ENCODE measurements at places on chromosomes 11 and 22.

DNA sequence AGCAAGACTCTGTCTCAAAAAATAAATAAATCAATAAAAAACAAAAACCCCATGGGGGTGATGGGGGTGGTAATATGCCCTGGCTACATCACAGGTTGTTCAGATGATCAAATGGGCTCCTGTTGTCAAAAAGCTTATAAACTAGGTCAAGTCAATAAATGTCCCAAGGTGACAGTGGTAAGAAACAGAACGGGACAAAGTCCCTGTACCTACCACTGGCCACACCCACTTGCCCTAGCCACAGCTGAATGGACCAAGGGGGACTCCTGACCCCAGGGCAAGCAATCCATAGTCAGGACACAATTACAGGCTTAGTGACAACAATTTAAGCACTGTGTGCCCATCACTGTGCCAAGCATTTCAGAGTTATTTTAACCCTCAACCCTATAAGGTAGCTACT lies 6.0 kb downstream of the NAGA start:
- DNase-seq = no peak

DNA sequence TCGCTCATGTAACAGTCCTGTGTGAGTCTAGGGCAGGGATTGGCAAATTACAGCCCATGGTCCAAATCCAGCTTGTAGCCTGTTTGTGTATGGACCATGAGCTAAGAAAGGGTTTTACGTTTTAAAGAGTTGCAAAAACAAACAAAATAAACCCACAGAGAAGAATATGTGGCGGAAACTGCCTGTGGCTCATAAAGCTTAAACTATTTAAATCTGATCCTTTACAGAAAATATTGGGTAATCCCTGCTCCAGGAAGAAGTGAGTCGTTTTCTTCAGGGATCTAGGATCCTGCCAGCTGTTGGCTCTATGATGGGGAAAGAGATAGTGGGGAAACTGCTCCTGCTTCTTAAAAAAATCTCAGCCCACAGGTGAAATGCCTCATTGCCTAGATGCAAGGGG lies 3.4 kb upstream of the OR6Q1 start:
- no peak for DNase-seq

GRCh38 chr11:65524014-65524740 lies 706 bp upstream of the SCYL1 start:
- DNase-seq = no peak

GRCh38 chr11:17574141-17575091 lies 27.4 kb downstream of the OTOG start:
- no peak for DNase-seq

DNA sequence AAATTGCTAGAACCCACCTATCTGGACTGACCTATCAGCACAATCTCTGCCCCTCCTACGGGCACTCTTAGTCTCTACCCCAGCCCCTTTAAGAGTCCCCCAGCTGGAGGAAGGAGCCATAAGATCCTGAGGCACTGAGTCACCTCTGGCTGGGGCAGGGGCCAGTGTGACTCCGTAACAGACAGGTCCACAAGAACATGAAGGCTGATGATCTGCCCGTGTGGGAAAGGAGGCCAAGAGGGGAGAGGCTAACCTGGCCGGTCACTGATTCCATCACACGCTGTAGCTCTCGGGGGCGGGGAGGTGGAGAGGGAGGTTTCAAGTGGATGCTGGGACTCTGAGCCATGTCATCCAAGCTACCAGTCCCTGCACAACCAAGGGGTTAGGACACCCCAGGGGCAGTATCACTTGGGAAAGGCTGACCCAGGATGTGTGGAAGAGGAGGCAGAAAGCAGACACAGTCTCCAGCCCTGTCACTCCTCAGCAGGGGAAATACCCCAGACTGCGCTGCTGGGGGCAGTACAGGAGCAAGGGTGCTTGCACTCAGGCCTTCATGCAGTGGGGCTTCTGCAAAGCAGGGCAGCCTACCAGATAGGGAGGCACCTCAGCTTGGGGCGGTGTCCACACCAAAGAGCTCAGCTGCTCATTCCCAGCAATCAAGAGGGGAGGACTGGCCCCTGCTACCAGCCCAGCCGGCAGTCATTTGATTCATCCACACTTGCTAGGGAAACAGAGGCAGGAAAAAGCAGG lies 22.3 kb downstream of the ARHGAP1 start:
- no peak for DNase-seq

DNA sequence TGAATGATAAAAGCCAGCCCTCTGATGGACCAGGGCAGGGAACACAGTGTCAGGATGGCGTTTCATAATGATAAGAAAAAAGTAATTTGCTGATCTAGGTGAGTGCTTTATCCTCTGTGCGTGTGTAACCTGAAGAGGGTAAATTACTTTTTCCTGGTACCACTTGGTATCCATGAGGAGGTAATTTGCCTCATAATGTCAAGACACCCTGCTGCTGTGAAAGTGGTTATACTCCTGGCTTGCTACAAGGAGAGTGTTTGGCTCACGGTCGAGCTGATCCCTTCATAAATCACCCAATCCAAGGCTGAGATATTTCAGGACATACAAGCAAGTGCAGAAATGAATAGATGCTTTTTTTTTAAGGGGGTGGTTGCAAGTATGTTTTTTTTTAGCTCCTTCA lies 207.2 kb upstream of the PGR start:
- DNase-seq = no peak

- DNase-seq = no peak
These were observed 62.9 kb upstream of the CSNK2A3 start for GRCh38 chr11:11415901-11416300.

- no peak for DNase-seq
These were observed 499.0 kb upstream of the CCDC179 start for GRCh38 chr11:23359297-23359696.

DNA sequence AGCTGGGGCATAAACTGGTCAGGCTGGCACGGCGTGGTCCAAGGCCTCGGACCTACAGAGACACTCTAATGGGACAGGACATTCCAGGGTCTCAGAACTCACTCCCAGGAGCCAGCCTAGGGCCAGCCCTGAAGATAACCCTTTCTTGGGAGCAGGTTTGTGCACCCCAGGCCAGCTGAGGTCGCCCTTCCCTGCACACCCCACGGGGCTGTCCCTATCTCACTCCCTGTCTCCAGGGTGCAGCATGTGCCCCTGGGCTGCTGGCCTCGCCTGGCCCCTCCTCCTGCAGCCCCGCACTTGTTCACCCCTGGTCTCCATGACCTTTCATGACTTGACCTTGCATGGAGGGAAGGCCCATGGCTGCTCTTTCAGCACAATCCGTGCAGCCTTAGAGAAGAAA lies 1321.8 kb downstream of the BRD1 start:
- DNase-seq = no peak

DNA sequence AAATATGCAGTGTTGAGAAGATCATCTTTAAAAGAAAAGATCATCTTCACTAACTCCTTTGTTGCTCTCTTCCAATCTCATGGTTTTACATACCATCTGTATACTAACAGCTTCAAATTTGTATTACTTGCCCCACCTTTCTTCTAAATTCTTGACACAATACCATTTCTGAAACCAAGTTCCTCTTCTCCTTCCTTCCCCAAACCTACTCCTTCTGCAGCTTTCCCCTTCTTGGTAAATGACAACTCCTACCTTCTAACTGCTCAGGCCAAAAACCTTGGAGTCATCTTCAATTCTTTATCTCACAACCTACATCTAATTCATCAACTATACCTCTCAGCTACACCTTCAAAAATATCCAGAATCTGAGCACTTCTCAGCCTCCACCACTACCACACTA lies 9.3 kb downstream of the PRCP start:
- DNase-seq = no peak

DNA sequence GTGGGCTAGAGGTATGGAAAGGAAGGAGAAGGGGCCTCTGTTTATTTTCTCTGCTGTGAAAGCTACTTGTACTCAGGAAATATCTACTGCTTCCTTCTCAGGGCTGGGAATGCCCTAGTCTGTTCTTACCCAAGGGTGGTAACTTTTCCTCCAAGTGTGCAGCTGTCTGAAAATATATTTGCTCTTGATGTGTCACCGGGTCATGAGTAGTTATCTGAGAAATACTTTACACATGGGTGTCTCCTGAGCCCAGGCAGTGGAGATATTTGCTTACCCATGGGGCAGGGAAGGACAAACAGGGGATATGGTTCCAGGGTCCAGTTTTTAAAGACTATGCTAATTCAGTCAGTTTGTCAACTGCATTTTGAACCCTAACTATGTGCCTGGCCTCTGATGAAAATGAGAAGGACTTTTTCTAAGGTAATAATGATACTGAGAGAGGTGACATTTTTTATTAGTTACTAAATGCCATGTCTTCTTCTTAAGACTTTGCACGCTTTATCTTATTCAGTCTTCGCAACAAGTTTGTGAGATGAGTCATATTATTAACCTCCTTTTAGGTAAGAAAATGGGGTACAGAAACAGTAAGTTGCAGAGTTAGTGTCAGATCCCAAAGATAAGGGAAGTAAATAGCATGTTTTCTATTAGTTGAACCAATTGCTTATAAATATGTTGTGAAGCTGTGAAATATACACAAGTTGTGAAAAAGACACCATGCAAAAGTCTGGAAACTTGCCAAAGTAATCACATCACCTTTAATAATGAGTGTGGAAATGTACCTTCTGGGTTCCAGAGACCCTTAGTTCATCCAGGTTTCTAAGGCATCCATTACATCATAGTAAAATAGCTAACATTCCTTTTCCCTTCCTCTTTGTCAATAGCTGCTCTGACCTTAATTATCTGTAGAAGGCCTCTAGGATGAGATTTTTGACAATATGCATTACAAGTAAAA lies 22.9 kb downstream of the SYTL2 start:
- no peak for DNase-seq

GRCh38 chr22:21104126-21104691 lies 58.5 kb downstream of the LRRC74B start:
- DNase-seq = no peak

GRCh38 chr11:118909619-118910308 lies 16.0 kb downstream of the BCL9L start:
- DNase-seq = no peak

- DNase-seq = peak; percentile 83
These were observed at the start of gene CTSC for GRCh38 chr11:88337181-88337986. Gene CTSC, minus strand, starts transcription at chr11:88337736. Its CDS starts 64 bp downstream, at chr11:88337672.

- DNase-seq = peak; percentile 71
These were observed 5.9 kb downstream of the CENPM start for GRCh38 chr22:41940832-41941765.

DNA sequence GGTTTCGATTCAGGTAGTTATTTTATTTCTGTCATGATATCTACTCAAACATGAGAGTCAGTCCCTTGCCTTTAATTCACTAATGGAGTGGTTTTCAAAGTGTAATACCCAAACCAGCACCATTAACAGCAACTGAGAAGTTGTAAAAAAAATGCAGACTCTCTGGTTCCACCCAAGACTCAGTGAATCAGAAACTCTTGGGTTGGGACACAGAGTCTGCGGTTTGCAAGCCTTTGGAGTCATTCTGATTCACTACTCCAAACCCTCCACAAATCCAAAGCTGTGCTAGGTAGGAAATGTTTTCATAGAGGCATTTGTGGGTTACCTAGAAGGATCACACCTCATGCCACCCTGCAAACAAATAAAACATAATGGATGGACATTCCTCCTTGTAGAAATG lies 340.1 kb downstream of the NTM start:
- DNase-seq = no peak

DNA sequence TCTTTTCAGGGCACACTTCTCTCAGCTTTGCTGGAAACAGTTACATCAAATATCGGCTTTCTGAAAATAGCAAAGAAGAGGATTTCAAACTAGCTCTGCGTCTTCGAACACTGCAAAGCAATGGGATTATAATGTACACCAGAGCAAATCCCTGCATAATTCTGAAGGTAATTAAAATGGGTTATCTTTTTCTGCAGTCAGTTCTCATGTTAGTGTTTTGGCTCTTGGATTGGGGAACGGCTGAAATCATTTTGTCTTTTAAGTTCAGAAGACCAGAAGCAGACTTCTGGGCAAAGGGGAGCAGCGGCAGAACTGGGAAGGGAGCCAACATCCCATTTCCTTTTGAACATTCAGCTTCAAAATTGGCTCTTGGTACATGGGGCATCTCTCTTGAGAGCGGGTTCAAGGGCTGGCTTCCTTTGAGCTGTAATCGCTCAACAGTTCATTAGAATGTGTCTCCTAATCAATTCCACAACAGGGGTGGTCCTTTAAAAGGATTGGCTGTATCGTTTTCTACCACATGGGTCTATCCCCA lies 110.2 kb upstream of the MTNR1B start:
- DNase-seq = no peak

GRCh38 chr11:2099516-2100349 lies 39.5 kb downstream of the IGF2 start:
- no peak for DNase-seq

DNA sequence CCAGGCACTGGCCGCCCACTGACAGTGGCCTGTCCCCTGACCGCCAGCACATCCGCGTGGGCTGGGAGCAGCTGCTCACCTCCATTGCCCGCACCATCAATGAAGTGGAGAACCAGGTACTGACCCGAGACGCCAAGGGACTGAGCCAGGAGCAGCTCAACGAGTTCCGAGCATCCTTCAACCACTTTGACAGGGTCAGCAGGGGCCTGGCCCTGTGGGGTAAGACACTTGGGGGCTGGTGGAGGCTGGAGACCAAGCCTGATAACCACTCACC lies 6.5 kb downstream of the CTSF start:
- no peak for DNase-seq

DNA sequence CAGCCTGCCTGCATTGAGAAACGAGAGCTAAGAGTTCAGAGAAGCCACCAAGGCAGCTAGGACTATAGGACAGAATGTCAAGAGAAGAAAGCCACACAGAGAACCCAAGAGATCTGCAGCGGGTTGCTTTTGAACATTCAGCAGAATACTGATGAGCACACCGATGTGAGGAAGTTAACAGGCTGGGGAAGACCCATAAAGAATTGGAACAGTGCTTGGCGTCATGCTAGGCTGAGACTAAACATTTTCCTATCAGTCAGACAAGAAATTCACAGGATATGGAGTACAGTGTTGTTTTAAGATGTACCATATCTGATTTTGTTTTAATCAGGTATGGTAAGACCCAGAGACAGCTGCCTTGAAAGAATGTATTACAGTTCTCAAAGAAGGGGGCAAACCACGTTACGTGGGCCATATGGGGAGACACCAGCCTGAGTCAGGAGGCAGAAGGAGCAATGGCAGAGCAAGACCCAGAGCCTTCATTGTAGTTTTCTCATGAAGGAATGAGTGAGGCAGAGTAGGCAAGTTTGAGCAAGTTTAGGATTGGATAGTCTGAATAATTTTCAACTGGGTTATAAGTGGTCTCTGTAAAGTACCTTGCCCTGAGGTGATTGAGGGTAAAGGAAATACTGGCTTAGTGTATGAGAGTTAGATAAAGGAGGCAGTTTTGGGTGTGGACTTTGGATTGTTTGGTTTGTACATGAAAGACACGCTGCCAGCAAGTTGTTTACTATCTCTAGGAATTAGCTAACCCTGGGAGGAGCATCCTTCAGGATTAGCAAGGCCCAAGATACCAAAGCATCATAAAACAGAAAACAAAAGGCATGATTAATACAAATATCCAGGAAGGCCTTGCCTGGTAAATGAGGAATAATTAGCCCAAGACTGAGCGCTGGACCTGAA lies 14.3 kb downstream of the LRRC75B start:
- DNase-seq = no peak

DNA sequence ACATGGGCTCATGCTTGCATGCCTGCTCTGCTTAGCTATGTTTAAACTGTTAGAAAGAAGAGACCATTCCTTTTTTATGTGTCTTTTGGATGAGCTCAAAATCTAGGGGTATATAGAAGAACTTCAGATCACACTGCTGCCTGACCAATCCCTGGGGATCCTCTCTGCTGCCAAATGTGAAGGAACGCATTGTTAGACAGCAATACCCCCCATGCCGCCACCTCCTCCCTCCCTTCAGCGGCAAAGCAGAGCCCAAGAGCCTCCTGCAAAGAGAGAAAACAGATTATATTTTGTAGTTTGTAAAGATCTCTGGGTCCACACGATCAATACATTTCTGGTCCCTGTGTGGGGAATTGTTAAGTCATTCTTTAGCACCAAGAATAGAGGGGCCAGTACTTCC lies 677.6 kb downstream of the NTM start:
- no peak for DNase-seq

- DNase-seq = no peak
These were observed 2.9 kb downstream of the NF2 start for GRCh38 chr22:29606320-29606719.

Data from stimulated activated CD8-positive, alpha-beta memory T cell treated with anti-CD3 and anti-CD28 coated beads, Interleukin-7, amount 100 ng/mL, for 1 hour (primary cell).